NCI-H1417 (cell line): ENCODE measurements at places on chromosomes 3 and 15.

DNA sequence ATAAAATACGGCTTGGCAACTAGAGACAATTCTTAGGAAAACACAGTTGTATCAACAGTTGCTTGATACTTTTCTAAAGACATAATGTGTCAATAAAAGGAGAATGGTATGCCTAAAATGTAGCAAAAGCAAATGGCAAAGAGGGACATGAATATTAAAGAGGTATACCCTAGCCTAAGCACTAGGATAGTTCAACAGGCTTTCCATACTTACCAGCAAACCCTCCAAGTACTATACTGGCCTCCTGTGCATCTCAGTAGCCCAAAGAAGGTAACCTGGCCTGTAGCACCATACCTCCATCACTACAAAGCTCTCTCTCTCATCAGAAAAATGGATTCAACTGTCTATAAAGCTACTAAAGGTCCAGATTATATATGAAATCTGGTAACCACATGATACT lies 7.5 kb downstream of the SETD2 start:
- DNase-seq = no peak

GRCh38 chr15:60548101-60548500 lies 69.2 kb upstream of the ICE2 start:
- DNase-seq = no peak

- DNase-seq = no peak
Observed at GRCh38 chr3:123803521-123803920, 80.6 kb downstream of the MYLK start.

DNA sequence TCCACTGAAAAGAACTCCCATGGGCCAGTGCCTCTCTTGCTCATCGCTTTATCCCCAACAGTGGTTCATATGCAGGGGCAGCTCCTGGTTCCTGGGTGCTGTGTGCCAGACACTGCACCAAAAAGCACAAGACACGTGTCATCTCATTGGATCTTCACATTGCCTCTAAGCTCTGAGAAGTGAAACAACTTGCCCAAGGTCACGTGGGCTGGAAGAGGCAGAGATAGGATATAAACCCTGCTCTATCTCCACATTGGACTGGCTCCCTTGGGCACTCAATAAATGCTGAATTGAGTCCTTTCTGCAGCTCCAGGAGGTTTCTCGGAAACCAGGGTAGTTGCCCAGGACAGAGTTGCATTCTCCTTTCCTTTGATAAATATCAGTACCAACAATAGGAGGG lies 88.1 kb downstream of the SRGAP3 start:
- no peak for DNase-seq

- no peak for DNase-seq
Observed at GRCh38 chr3:153633407-153633806, 471.4 kb downstream of the RAP2B start.
